ENCODE measurements at places on chromosomes 4 and X. TPM values are rescaled to one million over a fixed set of nuclear protein-coding genes. Genes with fewer than 3 reads are reported as not detected.

ANOS1 gene
- 9.5 TPM for total RNA-seq

ITM2A gene
- total RNA-seq, result 67.6 TPM

CLNK gene
- not detected for total RNA-seq

NLRP2B gene
- total RNA-seq, result not detected

TMEM156 gene
- total RNA-seq, result not detected

TMPRSS11F gene
- total RNA-seq, result not detected

ARHGAP36 gene
- total RNA-seq, result not detected

GRCh38 chr4:127165971-127166370 is 466.8 kb upstream of the INTU start:
- DNase-seq, result no peak

GRCh38 chr4:56648021-56648823 is 32.9 kb downstream of the HOPX start:
- no peak for DNase-seq

DNA sequence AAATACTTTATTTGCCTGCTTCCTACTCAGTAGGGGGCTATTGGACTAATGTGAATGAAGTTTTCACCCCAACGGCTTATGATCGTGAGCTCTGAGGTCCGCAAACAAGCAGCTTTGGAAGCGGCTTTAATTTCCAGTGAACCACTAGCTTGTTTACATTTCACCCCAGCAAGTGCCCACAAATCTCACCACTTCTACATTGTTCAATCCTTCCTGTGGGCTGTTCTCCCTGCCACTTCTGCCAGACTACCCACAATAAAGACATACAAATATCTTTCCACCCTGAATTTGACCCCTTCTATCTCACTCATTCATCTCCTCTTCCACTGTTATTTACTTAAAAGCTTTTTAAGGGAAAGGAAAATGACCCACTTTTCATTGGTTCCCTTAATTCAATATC is 98.0 kb downstream of the CDS1 start:
- DNase-seq, result no peak

GRCh38 chrX:116607776-116608175 is 145.0 kb upstream of the CT83 start:
- DNase-seq, result no peak

DNA sequence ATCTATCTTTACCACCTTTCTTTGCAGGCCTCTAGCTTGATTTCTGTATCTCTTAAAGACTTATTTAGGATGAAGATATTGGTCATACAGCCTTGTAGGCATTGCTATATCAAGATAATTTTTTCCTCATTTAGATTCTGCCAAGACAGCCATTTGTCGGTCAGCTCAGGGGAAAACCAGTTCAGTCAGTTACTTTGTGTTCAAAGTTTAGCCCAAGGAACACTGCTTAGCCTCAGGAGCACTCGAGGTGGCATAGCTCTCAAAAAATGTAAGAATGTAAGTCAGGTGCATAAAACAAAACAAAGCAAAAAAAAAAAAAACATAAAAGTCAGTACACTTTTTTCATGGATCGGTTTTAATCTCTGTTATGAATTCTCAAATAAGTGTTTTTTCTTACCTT is 43.4 kb downstream of the NRK start:
- DNase-seq, result no peak

DNA sequence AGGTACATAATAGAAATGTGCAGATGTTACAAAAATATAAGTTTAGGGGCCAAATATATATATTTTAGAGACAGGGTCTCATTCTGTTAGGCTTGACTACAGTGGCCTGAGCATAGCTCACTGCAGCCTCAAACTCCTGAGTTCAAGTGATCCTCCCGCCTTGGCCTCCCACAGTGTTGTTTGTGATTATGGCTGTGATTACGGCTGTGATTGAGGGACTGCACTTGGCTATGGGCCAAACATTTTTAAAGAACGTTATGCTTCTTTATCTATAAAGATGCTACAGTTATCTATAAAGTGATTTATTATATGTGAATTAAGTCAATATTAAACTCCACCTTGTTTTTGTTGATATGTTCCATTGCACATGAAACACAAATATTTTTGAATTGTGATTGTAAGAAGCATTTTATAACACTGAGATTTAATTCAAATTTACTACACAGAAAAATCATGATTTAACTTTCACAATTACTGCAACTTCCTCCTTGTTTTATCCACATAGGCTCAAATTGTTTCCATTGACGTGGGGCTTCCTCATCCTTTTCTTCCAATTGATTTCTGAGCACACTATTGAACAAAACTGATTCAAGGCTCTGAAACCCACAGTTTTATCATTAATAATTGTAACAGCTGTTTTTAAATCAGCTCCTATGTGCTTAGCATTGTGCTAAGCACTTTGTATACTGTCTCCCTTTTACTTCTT is 68.4 kb upstream of the BMPR1B start:
- DNase-seq, result no peak

DNA sequence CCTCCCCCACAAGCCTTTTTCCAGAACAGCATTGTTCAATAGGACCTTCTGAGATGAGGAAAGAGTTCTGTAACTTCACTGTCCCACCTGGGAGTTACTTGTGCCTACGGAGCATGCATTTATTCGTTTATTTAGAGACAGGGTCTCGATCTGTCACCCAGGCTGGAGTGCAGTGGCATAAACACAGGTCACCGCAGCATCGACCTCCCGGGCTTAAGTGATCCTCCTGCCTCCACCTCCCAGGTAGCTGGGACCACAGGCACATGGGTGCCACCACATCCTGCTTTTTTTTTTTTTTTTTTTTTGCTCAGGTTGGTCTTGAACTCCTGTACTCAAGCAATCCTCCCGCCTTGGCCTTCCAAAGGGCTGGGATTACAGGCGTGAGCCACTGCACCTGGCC is 2.9 kb downstream of the MAP3K15 start:
- no peak for DNase-seq

GRCh38 chrX:23799469-23800065 is 16.6 kb downstream of the SAT1 start:
- no peak for DNase-seq

DNA sequence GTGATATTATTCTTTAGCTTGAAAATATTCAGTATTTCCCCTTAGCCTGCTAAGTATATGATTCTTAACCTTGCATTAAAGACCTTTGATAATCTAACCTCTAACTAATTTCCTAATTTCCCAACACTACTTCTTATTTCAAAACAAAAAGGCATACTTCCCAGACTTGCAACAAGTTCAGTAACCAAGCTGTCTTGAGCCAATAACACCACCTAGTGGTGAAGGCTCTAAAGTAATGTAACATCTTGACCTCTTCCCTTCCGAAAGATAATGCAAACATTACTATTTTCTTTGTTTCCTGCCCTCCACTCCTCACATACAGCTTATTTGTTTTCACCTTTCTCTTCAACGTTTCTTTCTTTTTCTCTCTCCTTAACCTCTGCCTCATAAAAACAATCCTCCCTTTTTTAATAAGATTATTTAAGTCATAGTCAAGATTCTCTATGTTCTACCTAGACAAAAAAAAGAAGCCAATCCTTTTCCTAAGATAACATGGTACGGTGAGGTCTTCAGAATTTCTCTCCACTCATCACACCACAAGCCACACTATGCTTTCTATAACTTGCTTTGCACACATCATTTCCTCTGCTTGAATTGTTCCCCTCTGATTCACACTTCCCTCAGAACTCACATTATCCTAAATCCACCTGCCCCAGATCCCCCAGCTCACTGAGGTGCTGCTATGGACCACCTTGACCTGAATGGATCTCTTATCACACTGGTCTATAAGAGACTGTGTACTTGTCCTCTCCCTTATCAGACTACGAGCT is 3.5 kb downstream of the FAT1 start:
- no peak for DNase-seq

- peak; percentile 33 for DNase-seq
These were observed 52.1 kb upstream of the RAP2C start for GRCh38 chrX:132271311-132271778.

DNA sequence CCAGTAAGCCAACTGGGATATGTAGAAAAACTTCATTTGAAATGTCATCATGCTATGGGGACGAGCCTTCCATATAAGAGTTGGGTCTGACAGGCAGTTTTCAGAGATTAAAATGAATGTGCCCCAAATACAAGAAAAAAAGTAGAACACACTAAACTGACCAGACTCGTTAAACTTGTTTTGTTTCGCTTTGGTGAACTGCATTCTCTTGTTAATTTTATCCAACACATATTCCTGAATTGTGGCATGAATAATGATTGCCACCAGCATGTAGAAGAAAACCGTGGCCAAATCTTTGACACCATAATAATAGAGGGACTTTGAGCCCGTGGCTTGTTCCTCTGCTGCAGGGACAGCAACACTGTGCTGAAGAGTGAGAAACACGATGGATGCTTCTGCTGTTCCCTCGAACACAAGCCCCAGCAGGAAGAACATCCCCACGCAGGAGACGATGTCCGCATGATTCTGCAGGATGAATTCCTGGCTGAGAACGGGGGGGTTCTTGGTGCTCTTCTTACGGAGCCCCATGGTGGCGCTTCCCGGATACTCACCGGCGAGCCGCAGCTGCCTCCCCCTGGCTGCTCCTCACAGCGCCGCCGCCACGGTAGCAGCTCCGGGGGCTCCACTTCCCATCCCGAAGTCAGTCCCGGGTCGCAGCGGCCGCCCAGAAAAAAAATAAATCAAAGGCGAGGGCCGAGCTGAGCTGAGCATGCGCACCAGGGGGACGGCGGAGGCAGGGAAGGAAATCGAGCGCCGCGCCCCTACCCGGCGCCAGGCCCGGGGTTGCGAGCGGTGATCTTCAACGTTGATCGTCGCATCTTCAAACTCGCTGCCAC is at the start of gene TRAM1L1:
TRAM1L1 (minus strand) TSS at position 711 of the 836 bp plus-strand sequence; CDS start at position 528, 183 bp downstream.
- DNase-seq, result peak; percentile 38

- no peak for DNase-seq
These were observed 3.7 kb downstream of the KIF4A start for GRCh38 chrX:70293621-70294020.

GRCh38 chr4:86221002-86221401 is 138.9 kb downstream of the MAPK10 start:
- DNase-seq, result no peak

- DNase-seq, result no peak
These were observed 1.5 kb downstream of the COX18 start for GRCh38 chr4:73067971-73068394.

DNA sequence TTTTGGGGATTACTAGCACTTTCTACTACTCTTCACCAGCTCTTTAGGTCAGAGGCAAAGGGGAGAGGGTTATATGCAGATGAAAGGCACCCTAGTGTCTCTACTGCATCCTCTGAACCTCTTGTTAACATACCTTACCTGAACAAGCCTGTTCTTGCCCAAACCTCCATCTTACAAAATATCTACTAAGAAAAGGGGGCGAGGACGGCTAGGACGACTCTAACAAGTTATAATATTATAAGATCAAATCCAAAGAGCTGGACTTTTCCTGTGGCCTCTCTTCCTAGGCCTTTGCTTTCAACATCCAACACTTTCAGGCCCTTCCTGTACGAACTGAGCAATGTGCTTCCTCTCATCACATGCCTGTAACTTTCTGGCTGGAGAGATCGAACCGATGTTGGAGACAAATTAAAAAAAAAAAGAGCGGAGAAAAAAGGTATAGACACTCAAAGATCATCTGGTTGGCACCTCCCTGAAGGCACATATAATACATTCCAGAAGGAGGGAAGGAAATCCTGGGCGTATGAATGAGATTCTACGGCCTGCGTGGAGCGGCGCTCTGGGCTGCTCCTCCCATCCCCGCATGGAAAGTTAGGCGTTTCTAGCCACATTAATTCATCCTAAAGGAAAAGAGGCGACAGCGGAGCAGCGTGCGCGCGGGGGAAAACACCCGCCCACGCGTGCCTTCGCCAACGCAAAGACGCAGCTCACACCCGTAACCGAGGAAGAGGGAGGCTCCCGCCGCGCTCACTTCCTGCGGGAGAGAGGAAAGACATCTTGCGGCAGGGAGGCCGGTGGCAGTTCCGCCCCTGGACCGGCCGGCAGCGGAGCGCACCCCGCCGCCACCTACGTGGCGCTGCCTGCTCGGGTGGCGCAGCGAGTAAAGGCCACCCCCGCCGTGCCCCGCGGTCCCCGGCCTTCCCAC is 808 bp downstream of the PRDM5 start:
- peak; percentile 80 for DNase-seq

DNA sequence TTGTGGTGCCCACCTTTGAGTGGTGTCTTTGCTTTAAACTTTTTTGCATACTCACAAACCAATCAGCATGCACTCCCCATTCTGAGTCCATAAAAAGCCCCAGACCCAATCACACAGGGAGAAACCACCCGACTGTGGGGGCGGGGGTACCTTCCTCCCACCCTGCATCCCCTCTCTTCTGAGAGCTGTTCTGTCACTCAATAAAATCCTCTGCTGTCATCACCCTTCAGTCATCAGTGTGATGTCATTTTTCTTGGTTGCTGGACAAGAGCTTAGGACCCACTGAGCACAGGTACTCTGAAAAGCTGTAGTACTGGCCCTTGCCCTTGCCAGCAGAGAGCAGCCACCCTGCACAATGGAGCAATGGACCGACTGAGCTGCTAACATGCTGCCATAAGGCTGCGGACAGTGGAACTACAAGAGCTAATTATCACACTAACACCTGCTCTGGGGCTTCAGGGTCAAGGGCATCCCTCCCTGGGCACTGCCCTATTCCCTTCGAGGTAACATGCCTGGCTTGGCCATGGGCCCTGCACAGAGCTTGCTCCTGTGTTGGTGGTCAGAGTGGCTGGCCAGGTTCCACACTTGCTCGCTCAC is 62.9 kb upstream of the PGRMC2 start:
- no peak for DNase-seq

DNA sequence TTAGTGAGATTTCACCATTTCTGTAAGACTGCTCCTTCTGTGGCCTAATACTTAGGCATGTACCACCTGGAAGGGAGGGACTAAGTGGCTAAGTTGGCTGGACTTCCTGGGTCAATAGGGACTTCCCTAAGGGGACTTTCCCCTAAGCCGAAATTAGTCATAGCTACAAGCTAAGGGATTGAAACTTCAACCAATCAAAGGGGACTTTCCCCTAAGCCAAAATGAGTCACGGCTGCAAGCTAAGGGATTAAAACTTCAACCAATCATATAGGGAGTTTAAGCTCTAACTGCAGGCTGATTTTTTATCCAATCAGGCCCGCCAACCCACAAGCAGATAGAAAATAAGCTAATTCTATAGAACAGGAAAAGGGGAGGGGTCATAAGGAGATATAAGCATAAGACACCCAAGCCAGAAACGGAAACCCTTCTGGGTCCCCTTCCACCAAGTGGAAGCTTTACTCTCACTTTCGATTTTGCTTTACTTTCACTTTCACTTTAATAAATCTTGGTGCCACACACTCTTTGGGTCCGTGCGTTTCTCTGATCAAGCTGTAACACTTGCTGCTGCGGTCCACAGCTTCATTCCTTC is 382.8 kb downstream of the KLHL4 start:
- DNase-seq, result no peak

DNA sequence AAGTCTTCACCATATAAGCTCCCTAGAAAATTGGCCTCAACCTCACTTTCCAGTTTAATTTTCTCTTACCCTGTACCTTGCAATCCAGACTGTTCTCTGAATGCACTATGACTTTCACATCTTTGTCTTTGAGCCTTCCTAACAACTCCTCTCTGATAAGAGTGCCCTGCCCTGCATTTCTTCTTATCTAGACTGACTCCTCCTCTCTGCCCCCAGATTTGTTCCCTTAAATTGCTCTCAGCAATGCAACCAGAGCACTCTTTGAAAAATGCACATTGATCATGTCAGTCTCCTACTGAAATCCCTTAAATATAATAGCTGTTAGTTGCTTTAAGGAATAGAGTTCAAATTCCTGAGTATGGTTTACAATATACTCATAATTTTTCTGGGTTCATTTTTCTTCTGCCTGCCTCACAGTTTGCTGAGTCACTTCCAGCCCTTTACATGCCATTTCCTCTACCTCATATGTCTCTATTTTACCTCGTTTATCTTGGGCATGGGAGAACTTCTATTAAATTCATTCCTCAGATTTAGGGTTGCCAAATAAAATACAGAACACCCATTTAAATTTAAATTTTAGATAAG is 582.7 kb upstream of the AADAT start:
- DNase-seq, result no peak

GRCh38 chr4:42750091-42750490 is 93.2 kb upstream of the ATP8A1 start:
- DNase-seq, result peak; percentile 20
